Upper lobe of left lung (tissue), 6 donors: ENCODE measurements at places on chromosomes 11 and 22.

- DNase-seq: peak; percentile 96
- peaks cover 21% of the 10 kb centered on the region for H3K36me3 ChIP-seq
These were observed at the start of gene ZPR1 for GRCh38 chr11:116787786-116788486. Gene ZPR1, minus strand, starts transcription at chr11:116788023. Its CDS starts 33 bp downstream, at chr11:116787990.

DNA sequence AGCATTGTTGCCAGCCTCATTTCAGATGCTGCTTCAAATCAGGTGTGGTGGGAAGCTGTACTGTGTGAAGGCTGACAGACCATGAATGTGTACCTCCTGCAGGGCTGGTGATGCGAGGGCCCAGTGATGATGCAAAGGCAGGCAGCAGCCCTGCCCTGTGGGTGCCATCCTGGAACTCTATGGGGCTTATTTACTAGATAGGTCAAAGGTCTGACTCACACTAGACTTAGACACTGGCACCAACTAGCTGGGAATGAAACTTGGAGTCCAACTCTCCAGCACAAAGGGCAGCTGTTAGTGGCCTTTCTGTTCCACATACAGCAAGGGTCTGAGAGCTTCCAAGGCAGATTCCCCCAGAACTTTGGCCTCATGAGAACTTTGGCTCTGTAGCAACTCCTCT is 138.4 kb downstream of the TTC17 start:
- H3K36me3 ChIP-seq: peaks cover 19% of the 10 kb centered on the region
- H3K27ac ChIP-seq: no peak overlapping the region
- H3K4me1 ChIP-seq: no peaks in the 10 kb centered on the region
- H3K27me3 ChIP-seq: no peaks in the 10 kb centered on the region

DNA sequence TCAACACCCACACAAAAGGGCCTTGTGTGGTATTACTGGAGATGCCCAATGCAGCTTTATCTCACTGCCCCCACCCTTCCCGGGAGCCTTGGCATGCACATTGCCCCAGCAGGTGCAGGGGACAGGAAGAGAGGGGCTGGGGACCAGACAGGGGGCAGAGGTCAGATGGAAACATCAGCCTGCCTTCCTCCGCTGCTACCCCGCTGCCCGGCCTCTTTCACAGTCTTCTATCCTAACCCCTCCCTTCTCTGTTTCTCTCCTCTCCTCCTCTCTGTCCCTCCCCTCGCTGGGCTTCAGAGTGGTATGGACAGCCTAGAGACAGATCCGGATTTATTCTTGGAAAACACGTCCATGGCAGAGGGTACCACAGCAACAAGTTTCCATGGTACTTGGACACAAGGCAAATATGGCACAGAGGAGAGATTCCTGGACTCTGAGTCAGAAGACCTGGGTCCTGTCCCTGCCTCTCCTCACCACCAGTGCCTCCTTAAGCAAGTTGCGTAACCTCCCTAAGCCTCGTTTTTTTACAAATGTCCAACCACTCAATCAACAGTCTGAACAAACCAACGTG is 8.3 kb upstream of the IGSF9B start:
- no peak for DNase-seq
- H3K27me3 ChIP-seq: no peaks in the 10 kb centered on the region
- no peak overlapping the region for H3K4me3 ChIP-seq
- H3K36me3 ChIP-seq: no peaks in the 10 kb centered on the region
- H3K4me1 ChIP-seq: peaks cover 2% of the 10 kb centered on the region
- no peak overlapping the region for H3K27ac ChIP-seq

- DNase-seq: no peak
- H3K36me3 ChIP-seq: no peaks in the 10 kb centered on the region
- no peaks in the 10 kb centered on the region for H3K4me1 ChIP-seq
- no peak overlapping the region for H3K4me3 ChIP-seq
- no peak overlapping the region for H3K27ac ChIP-seq
- no peaks in the 10 kb centered on the region for H3K27me3 ChIP-seq
These were observed 880.0 kb downstream of the BRD1 start for GRCh38 chr22:48947636-48948035.

DNA sequence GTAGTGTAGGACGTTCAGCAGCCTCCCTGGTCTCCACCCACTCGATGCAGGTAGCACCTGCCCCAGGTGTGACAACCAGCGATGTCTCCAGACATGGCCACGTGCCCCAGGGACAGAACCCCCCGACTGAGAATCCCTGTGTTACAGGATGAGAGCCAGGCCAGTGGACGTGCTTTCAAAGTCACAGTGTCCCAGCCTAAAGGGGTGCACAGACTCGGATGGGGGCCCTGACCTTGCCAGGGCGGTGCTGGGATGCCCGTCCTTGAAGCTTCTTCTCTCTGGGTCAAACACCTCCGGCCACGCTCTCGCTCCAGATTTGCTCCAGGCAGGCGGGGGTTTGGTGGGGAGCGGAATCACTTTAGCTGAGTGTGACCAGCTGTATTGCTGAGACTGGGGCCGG is 23.3 kb upstream of the GAL start:
- H3K4me3 ChIP-seq: no peak overlapping the region
- no peaks in the 10 kb centered on the region for H3K36me3 ChIP-seq
- DNase-seq: peak; percentile 13
- no peaks in the 10 kb centered on the region for H3K4me1 ChIP-seq
- H3K27ac ChIP-seq: no peak overlapping the region

GRCh38 chr11:121081321-121081720 is 19.7 kb upstream of the TECTA start:
- no peak overlapping the region for H3K27ac ChIP-seq
- no peaks in the 10 kb centered on the region for H3K27me3 ChIP-seq
- H3K36me3 ChIP-seq: peaks cover 19% of the 10 kb centered on the region
- no peak overlapping the region for H3K4me3 ChIP-seq

DNA sequence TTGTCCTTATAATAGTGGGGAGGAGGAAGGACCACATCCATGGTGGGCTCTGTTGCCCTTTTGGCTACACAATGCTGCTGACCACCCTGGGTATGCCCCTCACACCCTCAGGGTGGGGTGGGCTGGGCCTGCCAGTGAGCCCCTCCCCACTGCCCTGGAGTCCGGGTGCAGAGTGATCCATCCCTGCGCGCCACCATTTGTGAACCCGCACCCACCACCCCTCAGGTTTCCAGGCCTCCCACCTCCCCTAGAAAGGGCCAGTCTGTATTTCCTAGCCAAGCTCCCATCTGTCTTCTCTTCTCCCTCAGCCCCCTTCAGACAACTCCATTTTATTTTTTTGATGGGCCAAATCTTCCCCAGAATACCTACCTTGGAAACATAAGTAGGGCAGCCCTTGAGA is 25.0 kb downstream of the MS4A10 start:
- H3K4me1 ChIP-seq: no peaks in the 10 kb centered on the region
- H3K36me3 ChIP-seq: no peaks in the 10 kb centered on the region
- no peak for DNase-seq
- H3K4me3 ChIP-seq: no peak overlapping the region
- no peaks in the 10 kb centered on the region for H3K27me3 ChIP-seq

DNA sequence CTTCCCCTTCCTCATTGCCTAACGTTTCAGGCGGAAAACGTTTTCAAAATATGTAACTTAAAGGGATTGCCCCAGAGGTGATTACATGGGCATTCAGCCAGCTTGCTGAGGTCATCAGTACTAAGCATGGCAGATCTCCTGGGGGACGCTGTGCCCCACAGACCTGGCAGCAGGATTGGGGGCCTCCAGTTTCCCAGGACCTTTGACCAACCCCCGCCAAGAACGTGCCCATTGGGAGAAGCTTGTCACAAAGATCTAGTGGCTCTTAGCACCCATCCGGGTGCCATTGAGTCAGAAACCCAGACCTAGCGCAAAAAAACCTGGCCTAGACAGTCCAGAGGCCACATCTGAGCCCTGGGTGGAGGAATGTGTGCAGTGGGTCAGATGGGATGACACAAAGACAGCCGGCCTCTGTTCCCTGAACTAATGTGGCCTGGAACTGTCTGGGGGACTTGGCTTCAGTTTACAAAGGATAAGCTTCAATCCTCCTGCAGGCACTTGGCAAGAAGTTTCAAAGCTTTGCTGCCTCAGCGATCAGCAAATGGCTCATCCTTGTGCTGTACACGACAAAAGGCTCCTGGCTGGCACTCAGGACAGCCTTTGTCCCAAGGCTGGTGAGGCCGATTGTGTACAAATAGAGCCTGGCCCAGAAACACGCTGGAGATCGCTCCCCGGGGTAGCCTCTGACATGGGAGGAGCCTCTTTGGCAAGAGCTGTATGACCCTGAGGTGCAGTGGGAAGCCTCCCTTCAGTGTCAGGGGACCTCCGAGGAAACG is 9.5 kb downstream of the C1QTNF6 start:
- H3K4me3 ChIP-seq: no peak overlapping the region
- no peaks in the 10 kb centered on the region for H3K27me3 ChIP-seq
- peak; percentile 66 for DNase-seq
- H3K27ac ChIP-seq: peak overlapping the region; percentile 84
- H3K36me3 ChIP-seq: no peaks in the 10 kb centered on the region

DNA sequence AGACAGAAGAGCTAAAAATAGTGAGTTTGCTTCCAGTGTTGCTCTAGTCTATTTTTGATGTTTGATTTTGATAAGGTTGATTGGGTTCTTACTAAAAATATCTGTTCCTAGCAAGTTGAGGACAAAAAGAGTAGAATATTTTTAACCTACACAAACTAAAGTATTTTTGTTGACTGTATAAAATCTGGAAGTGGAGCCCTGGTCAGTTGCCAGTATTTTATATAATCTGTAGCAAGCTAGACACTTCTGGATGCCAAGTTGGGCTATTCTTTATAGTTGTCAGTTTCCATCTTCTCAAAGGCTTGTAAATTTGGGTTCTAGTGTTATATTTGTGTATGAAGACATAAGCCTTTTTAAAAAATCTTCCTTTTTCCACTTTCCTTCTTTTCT is 56.7 kb downstream of the HSD17B12 start:
- no peak overlapping the region for H3K27ac ChIP-seq
- no peaks in the 10 kb centered on the region for H3K27me3 ChIP-seq
- no peak overlapping the region for H3K4me3 ChIP-seq
- DNase-seq: no peak
- peaks cover 23% of the 10 kb centered on the region for H3K4me1 ChIP-seq

DNA sequence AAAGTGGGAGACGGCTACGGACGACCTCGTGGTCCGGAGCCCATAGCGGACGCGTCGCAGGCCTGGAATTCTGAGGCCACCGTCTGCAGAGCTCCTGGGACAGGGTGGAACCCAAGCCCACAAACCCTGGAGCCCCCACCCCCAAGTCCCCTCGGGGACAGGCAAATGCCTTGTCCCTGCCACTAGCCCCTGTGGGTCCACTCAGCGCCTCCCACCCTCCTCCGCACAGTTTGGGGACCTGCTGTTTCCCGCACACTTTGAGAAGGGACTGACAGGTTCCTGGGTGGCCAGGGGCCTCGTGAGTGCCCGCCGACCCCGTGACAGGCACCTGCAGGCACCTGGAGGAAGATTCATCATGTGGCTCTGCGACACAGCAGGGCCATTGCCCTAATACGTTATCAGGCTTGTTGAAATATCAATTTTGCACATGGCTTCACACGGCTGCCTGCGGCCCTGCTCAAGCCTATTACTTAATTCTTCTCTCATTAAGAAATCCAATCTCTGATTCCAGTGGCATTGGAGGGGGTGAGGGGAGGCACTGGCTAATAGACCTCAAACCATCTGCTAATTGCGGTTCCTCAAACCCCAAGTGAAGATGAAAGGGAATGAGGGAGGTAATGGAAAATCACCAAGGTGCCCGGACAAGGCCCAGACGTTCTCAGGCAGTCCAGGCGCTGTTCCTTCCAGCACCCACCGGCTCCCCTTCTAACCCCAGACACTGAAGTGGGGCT is 672.5 kb downstream of the BRD1 start:
- H3K27ac ChIP-seq: no peak overlapping the region
- H3K36me3 ChIP-seq: no peaks in the 10 kb centered on the region
- H3K4me3 ChIP-seq: no peak overlapping the region
- H3K27me3 ChIP-seq: no peaks in the 10 kb centered on the region
- no peak for DNase-seq

DNA sequence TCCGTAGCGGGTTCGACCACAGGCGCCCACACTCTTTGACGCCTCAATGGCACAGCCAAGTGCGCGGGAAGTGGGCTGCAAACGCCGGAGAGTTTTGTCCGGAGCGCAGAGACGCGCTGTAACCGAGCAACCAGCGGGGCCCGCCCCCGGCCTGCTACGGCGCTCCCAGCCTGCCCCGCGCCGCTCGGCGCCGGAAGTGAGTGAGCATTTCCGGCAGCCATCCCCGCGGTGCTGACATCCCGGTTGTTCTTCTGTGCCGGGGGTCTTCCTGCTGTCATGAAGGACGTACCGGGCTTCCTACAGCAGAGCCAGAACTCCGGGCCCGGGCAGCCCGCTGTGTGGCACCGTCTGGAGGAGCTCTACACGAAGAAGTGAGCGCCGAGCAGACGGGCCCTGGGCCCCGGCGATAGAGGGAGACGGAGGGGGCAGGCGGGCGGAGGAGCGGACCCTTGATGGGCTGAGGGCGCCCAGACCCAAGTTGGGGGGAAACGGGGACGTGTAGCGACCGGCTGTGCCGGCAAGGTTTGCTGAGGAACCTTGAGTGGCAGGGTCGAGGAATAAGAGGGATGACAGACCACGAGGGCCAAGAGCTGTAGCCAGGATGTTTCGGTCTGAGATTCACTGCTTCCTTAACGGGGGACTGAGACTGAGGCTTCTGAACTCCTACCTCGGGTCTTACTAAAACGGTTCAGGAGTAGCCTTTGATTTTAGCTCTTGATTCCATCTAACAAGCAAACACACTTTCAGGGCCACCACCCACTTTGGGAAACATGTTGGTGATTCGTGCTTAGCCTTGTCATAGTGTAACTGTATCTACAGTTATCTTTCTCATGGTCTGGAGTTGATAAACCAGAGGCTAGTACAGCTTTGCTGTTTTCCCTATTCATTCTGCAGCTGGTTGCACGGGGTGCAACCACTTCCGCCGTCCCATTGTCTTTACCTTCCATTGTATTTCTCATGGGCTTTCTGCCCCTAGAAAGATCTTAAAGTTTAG is at the start of gene PSMD13:
TSS of gene PSMD13 (plus strand) at position 203 of the 994 bp plus-strand sequence. CDS start at position 277, 74 bp downstream.
- peak; percentile 89 for DNase-seq
- H3K4me3 ChIP-seq: peak within 1 kb of the TSS; percentile 83
- H3K4me1 ChIP-seq: peaks cover 31% of the 10 kb centered on the region

GRCh38 chr11:287821-288477 is 977 bp upstream of the PGGHG start:
- H3K27me3 ChIP-seq: no peaks in the 10 kb centered on the region
- H3K4me1 ChIP-seq: peaks cover 18% of the 10 kb centered on the region
- H3K27ac ChIP-seq: peak overlapping the region; percentile 86
- H3K4me3 ChIP-seq: peak overlapping the region; percentile 83

DNA sequence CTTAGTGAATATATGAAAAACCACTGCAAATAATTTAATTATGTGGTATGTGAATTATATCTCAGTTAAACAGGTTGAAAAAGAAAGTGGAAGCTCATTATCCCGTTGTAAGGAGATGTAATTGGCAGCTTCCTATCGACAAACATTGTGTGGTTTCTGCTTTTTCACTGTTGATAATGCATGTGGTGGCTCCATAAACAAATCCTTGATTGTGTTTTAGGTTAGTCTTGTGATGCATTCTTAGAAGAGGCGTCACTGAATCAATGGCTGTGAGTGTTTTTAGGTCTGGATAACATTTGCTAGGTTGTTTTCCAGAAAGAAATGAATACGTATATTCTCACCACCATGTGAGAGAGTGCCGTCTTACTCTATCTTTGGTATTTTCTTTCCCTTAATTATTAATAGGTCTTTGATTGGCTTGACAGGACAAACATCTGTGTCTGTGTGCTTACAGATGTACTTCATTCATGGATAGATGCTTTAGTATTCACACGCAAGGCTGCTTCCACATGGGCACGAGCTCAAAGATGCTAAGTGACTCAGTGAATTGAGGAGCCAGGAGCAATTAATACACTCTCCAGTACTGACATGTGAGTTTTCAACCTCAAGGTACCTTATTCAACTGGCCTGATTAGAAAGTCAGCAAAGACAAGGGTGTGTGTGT is 166.7 kb downstream of the TBC1D22A start:
- no peaks in the 10 kb centered on the region for H3K27me3 ChIP-seq
- H3K4me3 ChIP-seq: no peak overlapping the region
- no peaks in the 10 kb centered on the region for H3K36me3 ChIP-seq

- peaks cover 18% of the 10 kb centered on the region for H3K4me1 ChIP-seq
- peak overlapping the region; percentile 51 for H3K4me3 ChIP-seq
- H3K36me3 ChIP-seq: no peaks in the 10 kb centered on the region
- no peak overlapping the region for H3K27ac ChIP-seq
- no peak for DNase-seq
These were observed 583 bp downstream of the PDGFD start for GRCh38 chr11:104163100-104164027.
